Pons (tissue), 1 donor: ENCODE measurements at places on chromosomes 16 and 17.
A peak's percentile ranks its signal among the peaks of the same experiment; 100 is the strongest.

DNA sequence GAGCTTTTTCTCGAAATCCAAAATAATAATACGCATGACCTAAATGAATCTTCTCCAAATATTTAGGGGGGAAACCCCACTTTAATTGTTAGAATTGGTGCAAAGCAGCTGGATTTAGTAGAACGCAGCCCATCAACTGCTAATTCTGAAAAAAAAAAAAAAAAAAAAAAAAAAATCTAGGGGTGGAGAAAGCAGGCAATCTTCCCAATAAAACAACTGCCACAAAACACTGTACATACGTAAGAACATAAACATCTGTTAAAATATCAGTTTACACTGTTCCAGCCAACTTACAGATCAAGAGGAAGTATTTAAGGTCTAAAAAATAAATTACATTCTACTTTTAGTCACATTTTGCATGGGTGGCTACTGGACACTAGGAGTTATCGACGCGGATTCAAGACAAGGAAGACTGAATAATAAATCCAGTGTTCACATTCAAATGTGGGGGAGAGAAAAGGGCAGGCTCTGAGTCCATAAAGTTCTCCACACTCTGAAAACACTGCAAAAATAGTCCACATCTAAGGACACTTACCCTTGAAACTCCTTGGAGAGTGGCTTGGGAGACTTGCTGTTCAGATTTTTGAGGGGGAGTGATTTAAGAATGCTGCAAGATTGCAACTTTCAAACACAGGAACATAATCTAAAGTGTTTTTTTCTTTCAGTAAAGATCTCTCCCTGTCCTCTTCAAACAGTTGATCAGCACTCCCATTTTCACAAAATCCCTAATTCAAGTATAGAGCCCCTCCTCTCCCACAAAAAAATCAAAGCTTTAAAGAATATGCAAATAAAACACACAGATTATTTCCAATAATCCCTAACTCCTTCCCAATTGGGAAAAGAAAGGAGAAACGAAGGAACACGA lies 1.3 kb downstream of the APPBP2 start:
- peak; percentile 55 for DNase-seq

DNA sequence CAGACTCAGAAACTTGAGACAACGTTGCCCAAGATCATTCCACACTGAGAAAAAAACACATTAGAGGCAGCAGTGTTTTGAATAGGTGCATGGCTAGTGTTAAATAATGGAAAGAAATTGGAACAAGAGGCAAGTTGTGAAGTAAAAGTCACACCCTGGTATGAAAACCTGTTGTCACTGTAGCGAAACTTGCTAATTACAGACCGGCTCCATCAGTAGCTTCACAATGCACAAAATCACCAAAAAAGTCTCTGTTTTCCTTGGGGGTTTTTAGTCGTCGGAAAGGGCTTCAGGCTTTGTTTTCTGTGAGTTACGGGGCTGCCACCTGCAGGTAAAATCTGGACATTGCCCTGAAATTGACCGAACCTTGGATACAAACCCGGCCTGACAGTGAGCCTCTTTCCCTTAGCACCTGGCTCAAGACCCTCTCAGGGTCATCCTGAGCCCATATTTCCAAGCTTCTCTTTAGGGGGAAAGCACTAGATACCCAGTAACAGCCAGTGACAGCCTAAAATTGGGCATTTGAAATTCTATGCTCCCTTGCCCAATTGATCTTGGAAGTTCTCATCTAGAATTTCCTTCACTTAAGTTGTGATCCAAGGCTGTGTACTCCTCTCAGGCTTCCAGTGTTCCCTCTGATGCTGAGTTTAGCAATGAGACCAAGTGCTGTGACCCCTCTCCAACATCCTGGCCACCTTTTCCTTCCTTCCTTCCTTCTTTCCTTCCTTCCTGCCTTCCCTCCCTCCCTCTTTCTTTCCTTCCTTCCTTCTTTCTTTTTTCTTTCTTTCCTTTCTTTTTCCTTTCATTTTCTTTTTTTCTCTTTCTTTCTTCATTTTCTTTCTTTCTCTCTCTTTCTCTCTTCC lies 7.2 kb upstream of the GRB2 start:
- peak; percentile 82 for DNase-seq

- DNase-seq = no peak
Observed at GRCh38 chr17:81264640-81265039, 25.5 kb downstream of the NDUFAF8 start.

GRCh38 chr17:60006160-60006559 lies 41.6 kb upstream of the RNFT1 start:
- no peak for DNase-seq

GRCh38 chr16:67150047-67150832 lies 558 bp downstream of the B3GNT9 start:
- no peak for DNase-seq

DNA sequence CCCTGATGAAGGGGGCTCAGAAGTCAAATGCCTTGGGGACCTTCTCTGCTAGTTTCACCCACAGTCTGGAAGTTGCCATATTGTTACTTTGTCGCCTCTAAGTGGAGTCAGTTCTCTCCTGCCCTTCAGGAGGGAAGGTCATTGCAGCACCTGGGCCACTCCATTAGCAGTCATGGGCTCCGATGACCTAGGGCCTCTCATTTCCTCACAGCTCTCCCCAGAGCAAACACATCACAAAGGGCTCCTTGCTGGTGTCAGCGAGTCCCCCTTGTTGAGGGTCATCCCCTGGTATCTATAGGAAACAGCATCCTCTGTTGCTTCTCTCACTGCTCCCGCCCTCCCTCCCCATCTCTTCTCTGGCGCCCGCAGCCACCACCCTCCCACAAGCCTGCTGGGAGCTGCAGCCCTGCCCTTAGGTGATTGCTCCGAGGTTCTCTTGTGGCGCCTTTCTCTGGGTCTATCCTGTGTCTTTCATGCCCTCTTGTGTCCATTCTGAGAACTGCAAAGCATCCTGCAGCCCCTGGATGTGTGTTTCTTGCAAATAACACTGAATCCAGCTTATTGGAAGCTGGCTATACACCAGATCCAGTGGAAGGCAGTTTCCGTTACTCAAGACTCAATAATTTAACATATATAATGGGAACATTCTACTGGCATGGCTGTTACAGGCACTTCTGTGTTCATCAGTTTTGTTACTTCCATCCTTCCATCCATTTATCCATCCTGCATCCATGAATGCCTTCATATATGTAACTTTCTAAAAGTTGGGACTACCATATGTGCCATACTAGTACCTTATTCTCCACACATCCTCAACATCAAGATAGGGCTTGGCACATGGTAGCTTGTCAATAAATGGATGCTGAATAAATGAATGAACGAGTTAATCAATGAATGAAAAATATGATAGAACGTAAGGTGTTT lies 21.2 kb downstream of the PDILT start:
- peak; percentile 79 for DNase-seq

GRCh38 chr16:4316108-4316863 lies 419 bp downstream of the GLIS2 start:
- DNase-seq = no peak

GRCh38 chr17:75777296-75777922 lies 7.2 kb upstream of the UNK start:
- no peak for DNase-seq

GRCh38 chr17:58960068-58960467 lies 146.6 kb downstream of the TRIM37 start:
- peak; percentile 22 for DNase-seq

- peak; percentile 2 for DNase-seq
Observed at GRCh38 chr16:86389566-86390328, 120.6 kb upstream of the FOXF1 start.

GRCh38 chr17:81676906-81677305 lies 6.7 kb downstream of the ARL16 start:
- no peak for DNase-seq

- no peak for DNase-seq
Observed at GRCh38 chr16:15484662-15485061, 50.3 kb downstream of the BMERB1 start.

GRCh38 chr16:72191551-72191950 lies 19.6 kb upstream of the PMFBP1 start:
- no peak for DNase-seq

- no peak for DNase-seq
Observed at GRCh38 chr16:31700200-31700529, 172.5 kb downstream of the AHSP start.

DNA sequence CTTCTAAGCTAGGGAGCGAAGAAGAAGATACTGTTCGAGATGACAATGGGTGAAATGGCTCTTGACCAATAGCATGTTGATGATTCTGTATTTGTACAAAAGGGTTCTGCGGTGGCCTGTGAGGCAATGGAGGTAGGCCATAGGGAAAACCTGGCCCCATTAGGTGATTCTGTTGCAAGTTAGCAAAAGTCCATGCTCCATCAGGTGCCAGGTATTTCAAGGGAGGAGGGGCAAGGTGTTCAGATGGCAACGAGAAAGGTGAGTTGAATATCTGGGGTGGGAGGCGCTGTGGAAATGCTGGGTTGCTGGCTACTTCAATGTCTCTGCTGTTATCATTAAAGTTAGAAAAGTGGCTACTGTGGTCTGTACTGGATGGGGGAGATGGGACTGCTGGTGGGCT lies 62.8 kb downstream of the CACNG1 start:
- no peak for DNase-seq

- no peak for DNase-seq
Observed at GRCh38 chr17:13474073-13474800, 127.5 kb downstream of the HS3ST3A1 start.

- DNase-seq = no peak
Observed at GRCh38 chr17:56292578-56292977, 139.3 kb downstream of the ANKFN1 start.

DNA sequence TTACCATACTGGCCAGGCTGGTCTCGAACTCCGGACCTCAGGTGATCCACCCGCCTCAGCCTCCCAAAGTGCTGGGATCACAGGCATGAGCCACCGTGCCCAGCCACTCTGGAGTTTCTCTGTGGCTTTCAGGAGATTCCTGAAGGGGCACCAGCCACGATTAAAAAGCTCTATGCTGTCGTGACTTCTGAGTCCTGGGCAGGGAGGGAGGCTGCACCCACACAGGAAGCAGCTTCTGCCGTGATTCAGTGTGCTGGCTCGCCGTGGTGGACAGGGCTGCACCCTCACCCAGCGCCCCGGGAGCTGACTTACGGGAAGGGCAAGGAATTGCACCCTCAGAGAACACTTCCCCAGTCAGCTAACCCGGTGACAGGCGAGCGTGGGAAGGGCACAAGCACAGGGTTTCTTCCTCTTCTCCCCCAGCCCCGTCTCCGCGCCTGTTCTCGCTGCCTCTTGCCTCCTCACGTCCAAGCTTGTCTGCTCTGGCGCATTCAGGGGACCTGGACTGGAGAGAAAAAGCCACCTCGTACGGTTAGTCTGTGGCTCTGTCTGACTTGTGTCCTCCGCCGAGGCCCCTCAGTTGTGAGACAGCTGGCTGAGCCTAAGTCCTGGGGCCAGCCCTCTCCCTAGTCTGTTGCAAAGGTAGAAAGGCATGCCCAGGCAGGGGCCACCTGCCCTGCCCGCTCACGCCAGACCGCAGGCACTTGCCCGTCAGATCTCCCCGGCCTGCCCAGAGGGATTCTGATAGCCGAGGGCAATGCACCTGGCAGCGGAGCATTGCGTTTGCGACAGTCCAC lies 145.0 kb downstream of the SEC14L1 start:
- no peak for DNase-seq

GRCh38 chr17:82608816-82609215 lies 39.4 kb downstream of the WDR45B start:
- DNase-seq = peak; percentile 78

DNA sequence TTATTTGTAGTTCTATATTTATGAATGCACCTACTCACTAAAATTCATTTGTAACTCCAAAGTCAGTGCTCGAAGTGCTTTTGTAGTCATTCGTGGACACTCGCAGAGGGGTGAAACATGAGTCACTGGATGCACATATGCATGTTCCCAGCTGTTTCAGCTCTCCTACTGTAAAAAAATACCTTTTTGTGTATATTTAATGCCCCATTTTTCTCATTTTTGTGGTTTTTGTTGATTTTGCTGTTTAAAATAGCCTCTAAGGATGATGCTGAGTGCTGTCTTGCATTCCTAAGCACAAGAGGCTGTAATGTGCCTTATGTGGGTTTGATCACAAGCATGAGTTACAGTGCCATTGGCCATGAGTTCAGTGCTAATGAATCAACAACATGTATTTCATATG lies 30.6 kb downstream of the CENPV start:
- no peak for DNase-seq

- DNase-seq = no peak
Observed at GRCh38 chr16:760065-760464, 469 bp upstream of the MSLN start.

- no peak for DNase-seq
Observed at GRCh38 chr17:81339191-81339533, 44.1 kb upstream of the SLC38A10 start.

GRCh38 chr16:47063011-47063724 lies 80.6 kb downstream of the NETO2 start:
- DNase-seq = no peak

DNA sequence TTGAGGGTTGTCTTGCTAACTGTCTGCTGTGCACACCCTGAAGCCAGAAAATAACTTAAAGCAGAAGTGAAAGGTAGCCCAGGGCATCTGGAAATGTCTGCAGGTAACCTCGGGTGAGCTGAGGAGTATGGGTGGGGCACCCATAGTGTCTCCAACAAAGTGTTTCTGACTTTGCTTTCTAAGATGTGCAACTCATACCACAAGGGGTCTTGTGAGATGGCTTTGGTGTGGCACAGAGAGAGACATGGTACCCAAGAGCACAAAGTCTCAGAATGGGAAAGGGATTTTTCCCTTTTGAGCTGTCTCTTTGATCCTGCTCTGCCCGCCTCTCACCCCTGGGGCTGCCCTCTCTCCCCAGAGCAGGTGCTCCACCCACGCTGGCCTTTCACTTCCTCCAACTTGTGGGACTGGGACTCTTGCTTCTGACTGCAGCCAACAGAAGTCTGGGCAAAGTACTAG lies 6.9 kb downstream of the CHD9 start:
- peak; percentile 49 for DNase-seq

DNA sequence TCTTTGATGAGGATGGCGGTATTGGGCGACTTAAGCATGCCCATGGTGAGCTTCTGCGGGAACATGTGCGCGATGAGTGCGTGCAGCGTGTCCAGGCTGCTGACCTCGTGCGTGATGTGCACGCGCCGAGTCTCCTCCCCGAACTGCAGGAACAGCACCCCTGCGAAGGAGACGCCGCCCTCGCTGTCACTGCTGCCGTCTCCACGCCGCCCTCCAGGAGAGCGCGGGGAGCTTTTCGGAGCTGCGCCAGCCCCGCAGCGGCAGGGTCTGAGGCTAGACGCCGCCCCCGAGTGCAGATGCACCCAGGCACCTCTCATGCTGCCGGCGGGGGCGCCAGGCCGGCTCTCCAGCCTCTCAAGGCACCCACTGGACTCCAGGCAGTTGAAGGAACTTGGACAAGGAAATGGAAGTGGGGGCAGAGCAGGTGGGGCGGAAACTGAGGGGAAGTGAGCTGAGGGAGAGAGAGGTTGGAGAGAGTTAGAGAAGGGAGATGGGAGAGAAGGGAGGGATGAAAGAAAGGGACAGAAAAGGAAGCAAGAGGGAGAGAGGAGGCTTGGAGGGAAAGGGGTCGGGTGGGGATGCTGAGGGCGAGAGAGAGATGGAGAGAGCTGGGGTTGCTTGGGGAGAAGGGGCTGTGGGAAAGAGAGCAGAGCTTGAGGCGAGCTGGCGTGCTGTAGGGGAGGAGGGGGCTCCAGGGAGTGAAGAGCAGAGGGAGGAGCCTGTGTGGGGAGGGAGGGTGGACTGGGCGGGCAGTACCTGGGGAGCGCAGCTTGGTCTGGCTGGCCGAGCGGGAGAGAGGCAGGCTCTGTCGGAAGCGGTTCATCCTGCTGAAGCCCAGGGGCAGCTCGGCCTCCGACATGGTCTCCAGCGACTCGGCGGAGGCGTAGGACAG lies 42.1 kb downstream of the SRCIN1 start:
- DNase-seq = no peak

- DNase-seq = no peak
Observed at GRCh38 chr17:80045703-80046102, 9.3 kb downstream of the CCDC40 start.
